ENCODE measurements at places on chromosomes 5 and 9. TPM values are rescaled to one million over a fixed set of nuclear protein-coding genes. Genes with fewer than 3 reads are reported as not detected.

DNA sequence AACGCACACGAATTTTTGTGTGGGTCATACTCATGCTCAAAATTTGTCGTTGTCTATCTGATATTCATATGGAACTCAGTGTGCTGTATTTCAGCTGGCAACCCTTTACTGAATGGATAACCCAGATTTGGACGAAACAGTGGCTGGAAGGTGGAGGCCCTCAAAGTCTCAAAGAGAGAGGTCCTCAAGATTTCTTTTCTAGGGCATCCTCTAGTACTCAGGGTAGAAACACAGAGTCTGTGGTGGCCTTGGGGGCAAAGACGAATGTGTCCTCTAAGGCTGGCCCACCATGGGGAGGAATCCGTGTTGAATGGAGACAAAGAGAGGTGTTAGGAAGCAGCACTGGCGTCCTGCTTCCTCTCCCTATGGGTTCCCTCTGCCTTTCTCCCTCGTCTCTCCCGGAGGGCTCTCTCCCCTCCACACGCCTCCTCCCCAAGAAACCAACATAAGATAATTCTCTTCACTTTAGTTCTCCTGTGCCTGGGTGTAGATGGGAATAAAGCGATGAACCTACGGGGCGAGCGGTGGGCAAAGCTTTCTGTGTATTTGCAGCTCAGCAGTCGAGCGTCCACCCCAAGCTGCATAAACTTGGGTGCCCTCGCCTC is 333.7 kb downstream of the CWC27 start:
- DNase-seq: no peak

DNA sequence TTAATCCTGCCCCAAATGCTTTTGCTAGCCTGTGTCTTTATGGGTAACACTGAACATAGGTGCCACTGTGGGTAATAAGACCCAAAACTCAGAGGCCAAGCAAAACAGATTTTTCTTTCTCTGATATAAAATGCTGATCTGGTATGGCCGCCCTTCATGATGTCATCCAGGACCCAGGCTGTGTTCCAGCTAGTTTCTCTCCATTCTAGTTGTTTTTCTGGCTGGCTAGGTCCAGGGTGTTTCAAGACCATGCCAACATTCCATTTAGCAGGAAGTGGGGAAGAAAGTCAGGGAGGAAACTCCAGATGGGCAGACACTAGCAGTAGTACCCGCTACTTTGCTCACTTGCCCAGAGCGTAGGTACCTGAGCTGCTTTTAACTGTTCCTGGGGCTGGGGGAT is 183.9 kb upstream of the OTULINL start:
- DNase-seq: no peak

DNA sequence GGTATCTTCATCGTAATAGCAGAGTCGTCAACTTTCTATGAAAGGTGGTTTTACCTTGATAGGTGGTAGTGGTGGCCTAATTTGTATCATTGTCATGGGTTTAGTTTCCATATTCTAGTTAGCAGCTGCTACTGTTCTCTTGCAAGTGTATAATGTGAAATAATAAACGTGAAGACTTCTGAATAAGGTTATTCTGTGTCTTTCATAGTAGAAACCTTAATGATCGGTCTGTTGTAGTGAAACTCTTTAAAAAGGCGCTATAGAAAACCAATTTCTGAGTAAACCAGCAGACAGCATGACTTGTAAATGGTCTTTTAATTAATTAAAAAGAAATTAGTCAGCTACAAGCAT is 1.6 kb downstream of the SET start:
- no peak for DNase-seq

DNA sequence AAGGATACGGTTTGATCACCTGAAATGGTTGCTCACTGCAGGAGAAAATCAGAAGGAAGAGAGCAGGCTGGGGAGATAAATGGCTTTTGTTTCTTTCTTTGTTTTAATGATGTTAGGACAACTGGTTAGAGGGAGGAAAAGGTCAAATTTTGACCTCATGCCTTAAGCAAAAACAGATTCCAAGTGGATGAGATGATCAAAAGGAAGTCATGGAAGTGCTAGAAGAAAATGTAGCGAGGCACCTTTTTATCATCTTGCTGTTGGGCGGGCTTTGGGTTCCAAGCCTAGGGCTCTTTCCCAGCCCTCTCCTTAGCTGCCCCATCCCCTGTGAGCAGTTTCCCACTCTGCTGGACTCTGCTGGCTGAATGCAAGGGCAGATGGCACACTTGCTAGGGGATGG is 127.9 kb downstream of the ADAMTS2 start:
- DNase-seq: no peak

Gene C8G
- not detected for total RNA-seq

Data from vagina (tissue), 2 donors.